Stimulated activated naive CD4-positive, alpha-beta T cell treated with Interleukin-2 at 50 U/mL for 16 hours (primary cell): ENCODE measurements at places on chromosomes 4 and X.

GRCh38 chr4:180598281-180598680 lies 1644.9 kb upstream of the TENM3 start:
- no peak for DNase-seq

GRCh38 chr4:2673157-2673556 lies 83.0 kb downstream of the TNIP2 start:
- DNase-seq: no peak

DNA sequence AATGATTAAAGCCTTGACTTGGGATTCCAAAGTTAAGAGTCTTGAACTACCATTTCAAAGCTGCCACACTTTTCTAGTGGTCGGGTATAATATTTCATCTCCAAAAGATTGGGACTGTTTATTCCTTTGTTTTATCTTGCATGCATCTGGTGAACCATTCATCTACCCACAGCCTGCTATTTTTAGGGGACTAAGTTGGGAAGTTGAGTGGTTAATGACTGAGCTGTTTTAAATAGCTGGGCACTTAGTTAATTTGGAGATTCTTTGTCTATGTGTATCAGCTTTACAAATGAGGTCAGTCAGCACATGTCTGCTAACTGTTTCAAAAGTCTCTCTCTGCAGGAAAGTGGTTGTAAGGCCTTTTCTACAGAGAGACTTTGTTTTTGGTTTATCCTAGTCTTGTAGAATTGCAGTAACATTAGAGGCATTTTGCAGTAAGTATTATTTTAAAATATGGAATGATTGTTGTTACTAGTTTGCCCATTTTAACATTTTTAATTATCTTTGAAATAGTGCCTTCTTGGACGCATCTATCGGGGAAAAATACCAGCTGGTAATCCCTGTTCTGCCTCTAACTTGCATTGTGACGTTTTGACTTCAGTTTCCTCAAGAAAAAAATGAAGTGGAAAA lies 8.2 kb downstream of the BMP2K start:
- DNase-seq: no peak

DNA sequence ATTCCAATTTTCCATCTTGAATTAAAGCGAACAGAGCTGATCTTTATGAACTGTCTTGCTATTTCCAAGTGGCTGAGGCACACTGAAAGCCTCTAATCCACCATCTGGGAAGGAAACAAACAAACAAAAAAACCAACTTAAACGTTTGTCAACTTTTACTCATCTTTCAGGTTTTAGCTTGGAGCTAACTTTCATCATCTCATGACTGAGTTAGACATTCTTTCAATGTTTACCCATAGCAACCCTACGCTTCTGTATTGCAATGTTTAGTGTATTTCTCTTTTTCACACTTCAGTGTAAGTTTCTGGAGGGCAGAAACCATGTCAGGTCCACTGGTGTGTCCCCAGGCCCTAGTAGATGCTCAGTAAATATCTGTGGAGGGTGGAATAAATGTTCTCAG lies 343.8 kb downstream of the GBA3 start:
- DNase-seq: no peak
